Cardiac septum (tissue), 1 donor: ENCODE measurements at places on chromosomes 1 and 21.

- DNase-seq: no peak
Observed at GRCh38 chr1:92367496-92367895, 68.6 kb downstream of the RPAP2 start.

- DNase-seq: no peak
Observed at GRCh38 chr1:200784576-200784975, 45.9 kb downstream of the CAMSAP2 start.

- no peak for DNase-seq
Observed at GRCh38 chr1:59499273-59499942, 202.5 kb downstream of the FGGY start.

DNA sequence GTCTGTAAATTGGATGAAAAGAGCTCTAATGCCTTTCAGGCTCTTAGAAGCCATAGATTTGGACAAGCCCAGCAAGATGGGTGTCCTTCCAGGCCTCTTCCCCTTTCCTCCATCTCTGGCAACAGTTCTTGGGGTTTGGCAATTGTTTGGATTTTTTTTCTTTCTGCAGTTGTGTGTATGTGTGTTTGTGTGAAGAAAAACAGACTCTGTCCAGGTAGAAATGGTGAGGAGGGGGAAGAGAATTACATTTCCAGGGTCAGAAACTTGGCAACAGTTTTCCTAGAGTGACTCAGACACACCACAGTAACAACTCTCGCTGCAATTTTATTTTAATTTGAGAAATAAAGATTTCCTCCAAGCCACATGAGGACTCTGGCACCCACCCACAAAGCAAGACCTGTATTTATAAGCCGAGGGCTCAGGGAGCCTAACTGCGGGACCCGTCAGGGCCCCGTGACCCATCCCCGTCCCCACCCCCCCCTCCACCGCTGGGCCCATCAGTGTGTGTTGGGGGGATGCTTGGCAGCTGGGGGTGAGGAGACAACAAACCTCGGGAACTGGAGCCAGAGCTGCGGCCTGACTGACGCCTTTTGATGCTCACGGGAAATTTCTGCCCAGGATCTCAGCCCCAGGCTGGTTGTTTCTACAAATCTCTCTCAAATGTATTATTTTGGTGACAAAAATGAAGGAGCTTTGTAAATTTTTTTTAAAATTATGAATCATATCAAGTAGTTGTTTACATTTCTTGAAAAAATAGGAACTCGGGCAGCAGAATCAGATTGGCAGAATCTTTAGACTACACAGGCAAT is 4.4 kb downstream of the TMEM200B start:
- DNase-seq: no peak

GRCh38 chr1:203034422-203035110 is 8.3 kb downstream of the PPFIA4 start:
- DNase-seq: no peak

GRCh38 chr1:24503059-24503751 is 569 bp downstream of the RCAN3 start:
- DNase-seq: no peak

- DNase-seq: no peak
Observed at GRCh38 chr1:202968351-202968750, 1.3 kb upstream of the CYB5R1 start.

DNA sequence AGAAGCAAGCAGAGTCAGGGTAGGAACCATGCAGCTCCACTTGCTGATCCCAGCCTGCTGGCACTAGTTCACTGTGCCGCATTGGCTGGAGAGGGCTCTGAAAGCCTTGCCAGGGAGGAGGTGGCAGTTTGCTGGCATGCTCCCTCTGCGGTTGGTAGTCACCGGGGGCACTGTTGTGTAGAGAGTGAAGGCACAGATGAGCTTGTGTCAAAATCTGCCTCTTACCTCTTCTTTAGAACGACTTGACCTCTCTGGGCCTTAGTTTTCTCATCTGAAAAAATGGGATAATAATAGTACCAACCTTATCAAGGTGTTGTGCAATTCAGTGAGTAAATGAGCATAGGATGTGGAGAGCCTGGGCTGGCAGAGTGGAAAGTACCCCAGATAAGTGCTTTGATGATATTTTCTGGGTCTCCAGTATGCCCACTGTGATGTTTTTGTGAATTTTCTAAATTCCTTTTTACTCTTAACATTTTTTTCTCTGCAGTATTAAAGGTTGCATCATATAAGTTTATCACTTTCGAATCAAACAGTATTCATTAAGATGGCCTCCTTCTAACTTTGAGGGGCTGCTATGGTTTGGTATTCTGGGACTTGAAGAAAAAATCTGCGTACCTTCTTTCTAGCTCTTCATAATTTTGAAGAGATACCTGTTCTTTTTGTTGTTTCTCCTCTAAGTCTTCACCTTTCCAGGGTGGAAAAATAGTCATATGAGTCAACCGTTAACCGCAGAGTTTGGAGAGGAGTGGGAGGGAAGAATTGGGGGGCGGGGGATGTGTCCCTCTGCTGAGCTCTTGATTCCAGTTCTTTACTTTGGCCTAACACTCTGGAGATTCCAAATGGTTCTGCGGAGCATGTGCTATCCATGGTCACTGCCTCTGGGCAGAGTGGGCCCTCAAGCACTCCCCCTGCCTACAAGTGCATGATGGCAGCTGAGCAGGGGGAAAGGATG is 26.8 kb downstream of the SZRD1 start:
- no peak for DNase-seq

GRCh38 chr1:74908797-74909196 is 175.8 kb downstream of the TYW3 start:
- no peak for DNase-seq

DNA sequence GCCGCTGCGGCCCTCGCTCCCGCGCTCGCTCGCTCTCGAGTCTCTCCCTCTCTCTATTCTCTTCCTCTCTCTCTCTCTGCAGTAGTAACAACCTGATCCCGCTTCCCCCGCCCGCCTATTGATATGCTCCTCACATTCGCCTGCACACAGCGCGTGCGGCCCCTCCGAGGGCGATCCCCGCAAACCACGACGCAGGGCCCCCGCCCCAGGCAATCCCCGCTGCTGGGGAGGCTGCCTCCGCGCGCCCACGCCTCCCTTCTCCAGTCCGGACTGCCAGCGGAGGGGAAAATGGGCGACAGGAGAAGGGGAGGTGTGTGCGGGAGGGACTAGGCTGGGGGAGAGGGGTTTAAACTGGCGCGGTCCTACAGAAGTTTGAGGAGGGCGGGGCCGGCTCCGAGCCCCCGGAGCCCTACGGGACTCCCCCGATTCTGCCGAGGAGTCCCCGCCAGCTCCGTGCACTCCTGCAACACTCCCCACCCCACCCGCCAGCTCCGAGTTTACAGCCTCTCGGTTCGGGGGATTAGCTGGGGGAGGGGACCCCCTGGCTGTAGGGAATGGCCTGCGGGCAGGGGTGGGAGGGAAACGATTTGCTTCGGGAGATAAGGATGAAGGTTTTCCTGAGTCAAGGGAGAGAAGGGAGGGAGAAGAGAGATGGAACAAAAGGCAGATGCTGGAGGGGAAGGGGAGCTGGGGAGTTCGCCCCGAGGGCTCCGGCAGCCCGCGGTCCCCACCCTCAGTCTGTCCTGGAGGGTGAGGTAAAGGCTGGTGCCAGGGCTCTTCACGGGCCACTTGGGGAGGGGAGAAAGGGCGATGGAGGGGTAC is 66.6 kb downstream of the SYT2 start:
- no peak for DNase-seq

- no peak for DNase-seq
Observed at GRCh38 chr1:102219463-102219862, 222.7 kb upstream of the OLFM3 start.

DNA sequence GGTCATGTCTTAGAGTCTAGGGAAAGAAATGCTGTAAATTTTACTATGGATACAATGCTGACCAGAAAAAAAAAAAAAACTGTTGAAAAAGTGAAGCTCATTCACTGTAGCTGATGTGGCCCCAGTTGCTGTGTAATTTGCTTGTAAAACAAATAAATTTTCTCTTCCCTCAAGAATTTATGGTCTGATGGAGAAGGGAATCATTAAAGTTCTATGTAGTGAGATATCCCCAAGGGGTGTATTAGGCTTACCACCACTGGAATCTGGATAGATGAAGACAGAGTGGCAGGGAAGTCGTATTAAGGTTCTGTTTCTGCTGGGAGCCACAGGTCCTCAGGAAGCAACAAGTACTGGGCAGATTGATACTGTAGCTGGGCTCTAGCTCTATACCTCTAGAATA is 860.0 kb downstream of the LTN1 start:
- no peak for DNase-seq

GRCh38 chr21:41545500-41546359 is 37.8 kb upstream of the TMPRSS2 start:
- DNase-seq: no peak

DNA sequence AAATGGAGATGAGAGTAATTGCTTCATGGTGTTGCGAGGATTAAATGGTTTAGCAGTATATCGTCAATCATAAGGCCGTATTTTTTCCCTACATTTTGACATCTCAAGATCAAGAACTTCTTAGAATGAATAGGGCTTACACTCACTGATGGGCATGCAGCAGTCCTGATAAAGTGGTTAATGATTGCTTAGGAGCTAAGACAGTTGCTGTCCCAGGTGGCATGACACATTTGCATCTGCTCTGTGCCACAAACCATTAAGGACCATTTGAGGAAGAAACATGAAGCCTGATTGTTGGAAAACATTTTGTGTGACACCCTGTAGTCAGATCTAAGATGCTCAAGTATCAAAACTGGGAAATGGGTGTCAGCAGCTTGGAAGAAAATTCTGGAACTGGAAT is 81.0 kb upstream of the SGIP1 start:
- no peak for DNase-seq

- DNase-seq: no peak
Observed at GRCh38 chr21:32543975-32544374, 41.3 kb downstream of the TCP10L start.

DNA sequence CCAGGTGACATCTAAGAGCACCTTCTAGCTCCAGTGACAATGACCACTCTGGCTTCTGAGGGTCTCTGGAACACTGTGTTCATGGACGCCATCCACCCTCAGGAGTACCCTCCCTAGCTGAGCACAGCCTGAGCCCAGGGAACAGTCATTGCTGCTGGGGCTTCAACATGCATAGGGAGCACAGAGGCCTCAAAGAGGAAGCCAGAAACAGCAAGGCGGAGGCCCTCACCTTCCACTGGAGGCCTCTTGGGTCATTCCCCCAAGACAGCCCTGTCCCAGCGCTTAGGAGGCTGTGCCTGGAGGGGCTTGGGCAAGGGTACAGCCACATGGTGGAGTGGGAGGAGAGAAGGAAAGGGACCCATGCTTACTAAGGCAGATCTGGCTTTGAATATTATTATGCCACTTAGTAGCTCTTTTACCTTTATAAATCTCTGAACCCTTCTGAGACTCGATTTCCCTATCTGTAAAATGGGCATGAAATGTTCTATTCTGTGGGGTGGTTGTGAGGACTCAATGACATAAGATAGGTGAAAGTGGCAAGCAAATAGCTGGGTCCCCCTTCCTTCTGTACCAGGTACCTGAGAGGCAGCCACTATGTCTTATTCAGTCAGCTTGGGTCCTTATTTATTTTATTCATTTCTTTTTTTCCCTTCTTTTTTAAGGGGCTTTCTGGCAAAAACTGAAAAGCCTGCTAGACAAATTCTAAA is 32.8 kb downstream of the PTAFR start:
- DNase-seq: no peak

- DNase-seq: no peak
Observed at GRCh38 chr1:184716158-184716557, 38.5 kb downstream of the EDEM3 start.

GRCh38 chr1:40303790-40304189 is 13.3 kb downstream of the COL9A2 start:
- DNase-seq: no peak

- DNase-seq: no peak
Observed at GRCh38 chr1:91567583-91567982, 66.9 kb downstream of the CDC7 start.

GRCh38 chr1:24923485-24924113 is 6.5 kb downstream of the RUNX3 start:
- no peak for DNase-seq

GRCh38 chr21:45451771-45452182 is 46.8 kb downstream of the COL18A1 start:
- no peak for DNase-seq

DNA sequence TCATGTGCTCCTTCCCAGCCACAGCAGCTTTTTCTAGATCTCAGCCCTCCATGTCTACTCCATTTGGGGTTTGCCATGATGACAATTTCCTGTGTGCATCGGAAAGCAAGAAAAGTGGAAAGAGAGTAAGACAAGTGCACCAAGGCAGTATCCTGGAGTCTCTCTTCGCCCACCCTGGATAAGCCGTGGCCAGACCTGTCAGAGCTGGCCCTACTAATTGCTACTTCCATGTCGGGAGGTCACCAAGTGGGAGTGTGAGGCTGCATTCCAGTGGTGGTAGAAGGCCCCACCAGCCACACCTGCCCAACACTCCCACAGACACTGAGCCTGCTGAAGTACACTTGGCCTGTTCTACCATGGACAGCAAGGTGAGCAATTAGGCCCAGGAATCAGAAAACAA is 14.0 kb upstream of the LORICRIN start:
- no peak for DNase-seq

- no peak for DNase-seq
Observed at GRCh38 chr1:220767312-220768125, 19.2 kb upstream of the MTARC1 start.

- no peak for DNase-seq
Observed at GRCh38 chr1:247332623-247333361, 1.1 kb upstream of the ZNF496 start.

DNA sequence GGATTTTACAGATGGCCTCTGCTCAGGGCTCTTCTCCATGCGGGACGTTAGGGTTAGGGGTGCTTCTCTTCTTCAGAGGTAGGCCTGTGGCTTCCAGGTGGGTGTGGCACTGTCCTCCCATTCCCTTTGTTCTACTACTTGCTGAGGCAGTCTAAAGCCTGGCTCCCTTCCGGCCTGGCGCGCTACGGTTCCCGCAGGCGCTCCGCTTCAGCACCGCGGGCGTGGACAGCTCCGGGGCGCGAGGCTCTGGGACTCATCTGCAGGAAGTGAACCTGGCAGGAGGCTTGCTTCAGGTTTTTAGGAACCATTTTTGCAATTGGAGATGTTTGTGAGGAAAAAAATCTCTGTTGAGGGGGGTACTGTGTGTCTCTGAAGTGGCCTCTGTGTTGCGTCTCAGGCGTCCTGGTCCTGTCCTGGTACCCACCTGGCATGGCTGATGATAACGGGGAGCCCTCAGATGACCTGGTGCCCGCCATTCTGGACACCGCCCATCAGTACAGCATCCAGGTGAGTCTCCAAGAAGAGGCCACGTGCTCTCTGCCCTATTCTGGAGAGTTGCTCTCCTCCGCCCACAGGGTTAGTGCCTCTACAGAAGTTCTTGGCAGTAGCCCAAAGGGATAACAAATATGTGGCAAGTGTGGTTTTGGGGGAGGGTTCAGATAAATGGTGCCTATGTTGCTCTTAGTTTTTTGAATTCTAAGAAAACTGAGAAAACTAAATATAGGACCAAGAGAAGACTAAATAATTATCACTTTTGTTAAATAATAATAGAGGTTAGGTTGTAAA is 1.9 kb downstream of the MANEAL start:
- peak; percentile 77 for DNase-seq
